ENCODE measurements at places on chromosomes 6 and 20. TPM values are rescaled to one million over a fixed set of nuclear protein-coding genes. Genes with fewer than 3 reads are reported as not detected.

DNA sequence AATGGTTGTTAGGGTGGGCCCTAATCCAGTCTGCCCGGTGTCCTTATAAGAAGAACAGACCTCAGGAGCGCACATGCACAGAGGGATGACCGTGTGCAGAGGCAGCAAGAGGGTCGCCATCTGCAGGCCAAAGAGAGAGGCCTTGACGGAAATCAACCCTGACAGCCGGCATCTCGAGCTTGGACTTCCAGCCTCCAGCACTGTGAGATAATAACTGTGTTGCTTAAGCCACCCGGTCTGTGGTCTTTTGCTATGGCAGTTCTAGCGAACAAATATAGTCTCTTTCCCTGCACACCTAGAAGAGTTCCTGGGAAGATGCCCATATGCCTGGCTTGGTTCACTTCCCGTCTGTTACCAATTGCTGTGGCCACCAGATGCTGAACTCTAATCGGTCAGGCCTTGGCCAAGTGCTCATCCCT, 35.3 kb upstream of the PTGIS start:
- no peak for DNase-seq

The CD83 gene
- 14.9 TPM for total RNA-seq

The RFX6 gene
- total RNA-seq: 12.0 TPM

The TAGAP gene
- 1.00 TPM for total RNA-seq

DNA sequence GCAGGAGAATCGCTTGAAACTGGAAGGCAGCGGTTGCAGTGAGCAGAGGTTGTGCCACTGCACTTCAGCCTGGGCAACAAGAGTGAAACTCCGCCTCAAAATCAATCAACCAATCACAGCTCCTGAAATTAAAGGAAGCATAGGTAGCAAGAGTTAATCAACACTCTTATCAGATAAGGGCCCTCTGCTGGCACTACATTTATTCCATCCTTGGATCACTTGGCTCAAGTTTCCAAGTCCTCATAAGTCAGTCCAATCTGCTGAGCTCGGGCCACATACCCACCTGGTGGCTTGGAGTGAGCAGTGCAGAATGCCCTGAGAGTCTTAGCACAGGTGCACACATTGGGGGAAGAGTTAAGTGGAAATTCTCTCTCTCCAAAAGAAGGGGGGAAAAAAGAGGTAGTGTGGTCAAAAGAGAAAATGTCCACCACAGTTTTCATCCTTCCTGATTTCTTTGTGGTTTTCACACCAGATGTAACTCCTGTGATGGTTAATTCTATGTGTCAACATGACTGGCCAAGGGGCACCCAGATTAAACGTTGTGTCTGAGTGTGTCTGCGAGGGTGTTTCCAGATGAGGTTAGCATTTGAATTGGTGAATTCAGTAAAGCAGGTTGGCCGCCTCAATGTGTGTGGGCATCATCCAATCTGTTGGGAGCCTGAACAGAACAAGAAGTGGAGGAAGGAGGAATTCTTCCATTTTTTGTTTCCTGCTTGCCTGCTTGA, 14.2 kb upstream of the FAM8A1 start:
- no peak for DNase-seq

GRCh38 chr6:54266400-54266923, 41.8 kb upstream of the TINAG start:
- no peak for DNase-seq

- DNase-seq: no peak
Observed at GRCh38 chr6:5723841-5724691, 282.7 kb downstream of the NRN1 start.

GRCh38 chr6:21886542-21887151, 293.1 kb downstream of the SOX4 start:
- DNase-seq: no peak

- no peak for DNase-seq
Observed at GRCh38 chr6:82264824-82265223, 17.3 kb upstream of the IBTK start.

The PHACTR1 gene
- total RNA-seq: 6.3 TPM

The PHACTR3 gene
- 0.34 TPM for total RNA-seq

- DNase-seq: no peak
Observed at GRCh38 chr6:10084111-10084986, 330.5 kb downstream of the TFAP2A start.

The ID1 gene
- 106 TPM for total RNA-seq

DNA sequence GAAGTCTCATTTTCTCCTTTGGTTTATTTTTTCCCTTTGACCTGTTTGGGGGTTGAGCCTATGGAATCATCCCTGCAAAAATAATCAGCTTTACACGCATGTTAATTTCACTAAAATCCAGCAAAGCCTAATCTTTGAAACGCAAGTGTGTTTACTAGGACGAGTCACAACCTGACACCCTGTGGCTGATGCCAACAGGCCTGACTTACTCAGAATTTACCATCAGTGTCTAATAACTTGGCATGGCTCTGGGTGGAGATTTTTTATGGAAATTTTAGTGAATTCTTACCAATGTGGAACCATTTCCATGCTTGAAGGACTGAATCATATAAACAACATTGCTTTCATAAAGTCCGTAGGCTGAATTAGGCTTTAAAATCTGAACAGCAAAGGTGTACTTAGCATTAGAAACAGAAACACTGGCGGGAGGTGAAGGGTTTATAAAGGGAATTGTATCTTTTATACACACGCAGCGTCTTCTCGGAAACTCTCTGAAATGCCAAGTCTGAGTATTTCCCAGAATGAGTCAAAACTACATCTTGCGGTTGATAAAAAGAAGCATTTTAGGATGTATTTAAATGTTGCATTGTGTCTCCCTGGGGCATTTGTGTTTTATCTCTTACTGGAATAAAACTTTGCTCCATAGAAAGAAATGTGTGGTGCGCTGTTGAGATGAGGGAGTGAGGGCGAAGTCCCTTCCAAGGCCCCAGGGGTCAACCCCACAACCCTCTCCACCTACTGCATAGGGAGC, 81.2 kb downstream of the DACT2 start:
- no peak for DNase-seq

GRCh38 chr6:79632580-79632979, 1.5 kb downstream of the SH3BGRL2 start:
- DNase-seq: no peak

DNA sequence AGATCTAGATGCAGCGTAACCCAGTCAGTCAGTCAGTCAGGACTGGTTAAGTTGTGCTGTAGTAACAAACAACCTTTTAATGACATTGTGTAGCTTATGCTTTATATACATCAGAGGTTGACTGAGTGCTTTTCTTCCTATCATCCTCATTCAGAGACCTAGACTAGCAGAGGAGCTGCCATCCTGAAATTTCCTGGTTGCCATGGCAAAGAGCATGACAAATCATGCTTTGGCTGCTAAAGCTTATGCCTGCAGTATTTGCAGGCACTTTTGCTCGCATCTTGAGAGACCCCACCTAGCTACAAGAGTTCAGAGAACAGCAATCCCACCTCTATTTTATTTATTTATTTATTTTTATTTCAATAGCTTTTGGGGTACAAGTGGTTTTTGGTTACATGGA, 244.0 kb downstream of the BTBD3 start:
- DNase-seq: no peak

DNA sequence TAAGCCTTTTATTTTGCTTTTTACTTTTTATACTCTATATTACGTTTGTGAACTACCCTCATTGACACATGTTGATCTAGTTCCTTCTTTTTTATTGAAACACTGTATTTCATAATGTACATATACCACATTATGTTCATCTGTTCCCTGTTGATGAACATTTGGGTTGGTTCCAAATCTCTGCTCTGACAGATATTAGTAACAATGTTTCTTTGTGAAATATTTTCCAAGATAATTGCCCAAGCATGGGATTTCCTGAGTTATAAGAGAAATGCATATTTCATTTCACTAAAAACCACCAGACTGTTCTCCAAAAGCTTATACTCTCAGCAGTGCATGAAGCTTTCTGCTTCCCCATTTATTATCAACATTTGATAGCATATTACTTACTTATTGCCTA, 44.2 kb upstream of the TNFRSF21 start:
- DNase-seq: no peak

The BMP7 gene
- 0.95 TPM for total RNA-seq

GRCh38 chr20:4569092-4569491, 152.6 kb upstream of the PRND start:
- no peak for DNase-seq

GRCh38 chr20:23116311-23117089, 30.4 kb upstream of the CD93 start:
- DNase-seq: no peak

- DNase-seq: no peak
Observed at GRCh38 chr6:35594503-35595186, 81.9 kb upstream of the TULP1 start.

DNA sequence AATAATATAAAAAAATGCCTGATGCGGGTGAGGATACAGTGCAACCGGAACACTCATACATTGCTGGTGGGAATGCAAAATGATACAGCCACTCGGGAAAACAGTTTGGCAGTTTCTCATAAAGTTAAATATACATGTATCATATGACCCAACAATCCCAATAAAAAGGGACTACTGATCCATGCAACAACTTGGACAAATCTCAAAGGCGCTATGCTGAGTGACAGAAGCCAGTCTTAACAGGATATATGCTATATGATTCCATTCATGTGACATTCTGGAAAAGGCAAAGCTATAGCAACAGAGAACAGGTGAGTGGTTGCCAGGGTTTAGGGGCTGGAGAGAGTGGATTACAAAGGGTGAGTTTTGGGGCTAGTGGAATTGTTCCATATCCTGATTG, 170.2 kb upstream of the MLN start:
- no peak for DNase-seq

The CEP43 gene
- 13.9 TPM for total RNA-seq

DNA sequence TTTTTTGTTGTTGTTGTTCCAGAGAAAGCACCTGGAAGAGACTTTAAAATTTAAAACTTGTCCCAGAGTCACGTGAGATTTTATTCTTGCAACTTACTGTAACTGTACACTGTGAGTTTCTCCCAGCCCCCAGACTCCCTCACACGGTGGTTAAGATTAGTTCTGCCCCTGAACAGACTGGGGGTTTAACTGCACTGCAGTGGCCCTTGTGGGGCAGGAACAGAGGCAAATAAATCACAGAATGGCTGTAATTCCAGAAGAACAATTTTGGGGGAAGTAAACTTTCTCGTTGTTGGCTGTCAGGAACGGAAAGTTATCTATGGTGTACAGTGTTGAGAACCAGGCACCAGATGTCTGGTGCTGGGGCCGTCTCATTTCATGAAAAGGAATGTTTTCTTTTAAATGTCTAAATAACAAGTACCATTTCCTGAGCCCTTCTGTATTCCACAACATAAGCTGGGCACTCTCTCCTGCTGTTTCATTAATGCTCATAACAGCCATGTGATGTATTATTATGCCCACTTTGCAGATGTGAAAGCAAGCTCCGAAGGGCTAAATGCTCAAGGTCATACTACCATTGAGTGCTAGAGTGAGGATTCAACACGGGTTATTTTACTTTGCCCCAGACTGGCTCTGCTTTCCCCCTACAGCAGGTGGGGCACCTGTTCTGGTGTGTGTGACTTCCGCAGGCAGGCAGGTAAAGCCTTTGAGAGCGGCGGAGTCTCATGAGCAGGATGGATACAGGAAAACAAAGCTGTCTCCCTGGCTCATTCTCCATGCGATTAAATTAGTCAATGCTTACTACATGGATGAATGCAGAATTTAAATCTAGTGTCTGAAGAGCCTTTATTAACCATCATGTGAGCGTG, 30.5 kb downstream of the CNKSR3 start:
- DNase-seq: no peak

The RPL7L1 gene
- 90.2 TPM for total RNA-seq

The SLC17A3 gene
- total RNA-seq: 0.42 TPM

- no peak for DNase-seq
Observed at GRCh38 chr6:157294654-157295053, 28.7 kb downstream of the TMEM242 start.

The PACSIN1 gene
- total RNA-seq: 2.4 TPM

The ISM1 gene
- 0.78 TPM for total RNA-seq

DNA sequence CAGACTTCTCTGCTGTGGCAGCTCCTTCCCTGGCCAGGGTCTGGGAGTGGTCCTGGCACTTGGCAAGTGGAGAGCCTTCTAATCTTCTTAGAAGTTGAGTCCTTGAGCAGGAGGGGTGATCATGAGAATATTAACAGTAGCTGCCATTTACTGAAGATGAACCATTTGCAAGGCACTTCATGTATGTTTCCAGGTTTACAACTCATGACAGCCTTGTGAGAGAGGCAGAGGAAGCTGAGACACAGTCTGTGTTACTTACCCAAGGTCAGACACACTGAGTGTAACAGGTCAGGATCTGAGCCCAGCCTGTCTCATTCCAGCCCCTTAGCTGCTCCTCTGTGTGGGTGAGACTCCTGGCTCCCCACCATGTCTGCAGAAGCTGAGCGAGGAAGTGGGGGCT, 45.5 kb upstream of the SRF start:
- no peak for DNase-seq

DNA sequence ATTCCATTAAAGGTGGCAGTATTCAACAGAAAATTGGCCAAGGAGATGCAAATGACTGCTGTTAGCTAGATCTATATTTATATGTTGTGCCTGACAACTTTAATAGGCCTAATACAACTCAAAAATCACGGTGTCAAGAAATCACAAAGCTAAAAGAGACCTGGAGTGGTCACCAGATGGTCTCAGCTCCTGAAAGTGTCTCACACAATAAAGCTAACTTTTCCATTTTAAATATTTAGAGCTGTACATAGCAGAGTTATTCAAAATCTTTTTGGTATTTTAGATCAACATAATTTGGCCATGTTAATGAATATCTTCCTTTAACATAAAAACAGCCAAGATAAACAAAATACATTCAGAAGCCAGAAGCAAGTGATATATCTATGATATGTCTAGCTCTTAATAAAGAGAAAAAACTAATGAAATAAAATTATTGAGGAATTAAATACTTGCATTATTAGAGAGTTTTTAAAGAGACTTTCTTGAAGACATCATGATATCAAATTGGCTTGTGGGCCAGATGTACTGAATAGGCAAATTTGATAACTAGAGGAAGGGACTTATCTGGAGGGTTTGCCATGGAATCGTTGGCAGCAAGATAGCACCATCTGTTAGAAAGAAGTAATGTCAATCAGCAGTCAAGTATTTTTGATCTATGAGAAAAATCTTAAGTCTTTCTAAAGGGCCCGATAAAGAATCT, 84.9 kb upstream of the SCAF8 start:
- DNase-seq: no peak

The EYS gene
- not detected for total RNA-seq

- DNase-seq: peak; percentile 64
Observed at GRCh38 chr20:62405108-62405980, 1.7 kb downstream of the CABLES2 start.

GRCh38 chr6:32589596-32590449, at the start of gene HLA-DRB1:
Gene HLA-DRB1 (minus strand): TSS chr6:32589848. CDS start chr6:32589742, 106 bp downstream.
- peak; percentile 46 for DNase-seq

DNA sequence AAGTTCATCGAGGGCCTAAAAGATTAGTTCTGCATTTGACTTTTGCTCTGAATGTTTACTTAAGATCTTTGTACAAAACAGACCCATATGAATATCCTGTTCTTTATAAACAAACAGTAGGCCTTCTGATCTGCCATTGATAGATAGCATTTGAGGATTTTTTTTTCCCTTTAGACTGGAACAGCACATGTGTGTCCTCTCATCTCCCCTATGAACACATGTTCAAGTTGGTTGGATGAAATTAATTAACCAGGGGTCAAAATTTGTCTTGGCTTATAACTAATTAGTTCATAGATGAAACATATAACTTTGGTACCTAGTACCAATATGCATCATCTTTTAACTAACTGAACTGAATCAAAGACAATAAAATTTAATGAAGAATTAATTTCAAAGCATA, 81.3 kb downstream of the AK9 start:
- DNase-seq: no peak

- DNase-seq: no peak
Observed at GRCh38 chr6:53873922-53874321, 79.1 kb downstream of the LRRC1 start.

The POM121L2 gene
- total RNA-seq: not detected

GRCh38 chr6:143733510-143733909, 55.7 kb downstream of the PHACTR2 start:
- DNase-seq: no peak

Data from adrenal gland (tissue), 19 donors.